ENCODE measurements at places on chromosomes 13 and 19. TPM values are rescaled to one million over a fixed set of nuclear protein-coding genes. Genes with fewer than 3 reads are reported as not detected.

DNA sequence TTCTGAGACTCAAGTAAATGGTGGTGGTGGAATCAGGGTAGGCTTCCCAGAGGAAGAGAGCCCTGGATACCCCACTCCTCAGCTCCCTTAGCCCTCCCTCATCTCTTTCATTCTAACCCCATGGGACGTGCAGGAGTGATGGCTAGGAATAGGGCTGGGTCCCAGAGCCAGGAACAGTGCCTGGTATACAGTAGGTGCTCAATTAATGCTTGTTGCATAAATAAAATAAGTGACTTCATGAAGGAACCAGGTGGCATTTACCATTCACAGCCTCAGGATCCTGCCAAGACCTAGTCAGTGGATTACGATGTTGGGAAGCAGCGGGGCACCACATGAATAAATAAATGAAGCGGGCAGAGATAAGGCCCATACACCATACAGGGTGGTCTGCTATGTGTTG lies 3.9 kb downstream of the UNC13A start:
- DNase-seq, result no peak

- no peak for DNase-seq
Observed at GRCh38 chr13:64420181-64420580, 2810.0 kb downstream of the PCDH9 start.

- DNase-seq, result no peak
Observed at GRCh38 chr13:23612731-23613130, 42.5 kb downstream of the TNFRSF19 start.

DNA sequence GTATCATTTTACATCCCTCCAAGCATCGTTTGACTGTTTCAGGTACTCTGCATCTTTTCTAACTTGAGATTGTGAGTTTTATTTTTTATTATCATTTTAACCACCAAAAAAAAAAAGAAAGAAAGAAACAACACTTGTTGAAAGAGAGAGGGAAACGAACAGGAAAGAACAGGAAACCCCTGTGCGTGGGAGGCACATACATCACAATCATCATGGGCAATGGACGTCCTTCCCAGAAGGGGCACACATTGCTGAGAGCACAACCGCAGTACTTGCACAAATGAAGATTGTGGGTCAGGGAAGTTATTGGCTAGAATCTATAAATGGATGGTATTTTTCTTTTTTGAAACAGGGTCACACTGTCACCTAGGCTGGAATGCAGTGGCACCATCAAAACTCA lies 1.7 kb downstream of the CLC start:
- no peak for DNase-seq

GRCh38 chr13:80149736-80150135 lies 191.2 kb downstream of the SPRY2 start:
- DNase-seq, result no peak

DNA sequence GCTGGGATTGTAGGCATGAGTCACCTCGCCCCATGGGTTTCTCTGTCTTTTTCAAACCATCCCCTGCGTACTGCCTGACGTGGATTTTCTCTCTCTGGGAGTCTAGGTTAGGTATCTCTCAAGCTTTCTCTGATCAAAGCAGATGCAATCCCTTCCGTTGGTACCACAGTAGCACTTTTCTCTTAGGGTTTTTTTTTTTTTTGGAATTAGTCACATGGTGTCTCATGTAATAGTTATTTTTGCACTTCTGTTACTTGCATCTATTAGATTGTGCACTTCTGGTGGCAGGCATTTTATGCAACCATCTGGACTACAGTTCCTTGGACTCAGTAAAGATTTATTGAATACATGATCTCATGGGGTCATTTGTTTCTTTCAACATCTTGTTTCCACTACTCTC lies 72.1 kb downstream of the GPC6 start:
- no peak for DNase-seq

- no peak for DNase-seq
Observed at GRCh38 chr19:50203281-50204080, at the start of gene MYH14. Gene MYH14, plus strand, starts transcription at chr19:50203622. Its CDS starts 6,744 bp downstream, at chr19:50210366.

DNA sequence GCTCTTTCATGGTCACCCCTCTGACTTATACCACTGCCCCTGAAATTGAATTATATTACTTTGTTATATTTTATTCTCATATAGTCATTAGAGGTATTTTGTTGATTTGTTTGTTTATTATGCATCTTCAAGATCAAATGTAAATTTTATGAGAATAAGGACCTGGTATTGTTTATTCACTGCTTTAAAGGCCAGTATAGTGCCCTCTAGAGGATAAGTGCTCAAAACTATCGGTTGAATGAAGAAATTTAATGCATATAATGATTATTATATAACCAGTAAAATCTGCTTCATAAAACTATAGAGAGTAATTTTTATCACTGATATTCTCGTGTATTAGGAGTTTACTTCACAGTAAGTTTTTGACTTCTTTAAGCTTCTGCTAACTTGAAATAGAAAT lies 1401.9 kb downstream of the SLITRK1 start:
- no peak for DNase-seq

- DNase-seq, result no peak
Observed at GRCh38 chr13:39281539-39282150, 243.4 kb downstream of the NHLRC3 start.

The GRK1 gene
- total RNA-seq, result not detected

The IGFL2 gene
- not detected for total RNA-seq

The CACNG7 gene
- not detected for total RNA-seq

The ATP1A3 gene
- not detected for total RNA-seq

The OR7A5 gene
- not detected for total RNA-seq

The HSPH1 gene
- 83.3 TPM for total RNA-seq

The PSG4 gene
- total RNA-seq, result 127 TPM

The EDNRB gene
- total RNA-seq, result 2.2 TPM

The ZFP82 gene
- total RNA-seq, result 10.1 TPM

The KL gene
- total RNA-seq, result not detected

Measured in M059J (cell line).